ENCODE measurements at places on chromosomes 4 and X.

- no peak for DNase-seq
These were observed 10.7 kb upstream of the BCLAF3 start for GRCh38 chrX:20001588-20001987.

DNA sequence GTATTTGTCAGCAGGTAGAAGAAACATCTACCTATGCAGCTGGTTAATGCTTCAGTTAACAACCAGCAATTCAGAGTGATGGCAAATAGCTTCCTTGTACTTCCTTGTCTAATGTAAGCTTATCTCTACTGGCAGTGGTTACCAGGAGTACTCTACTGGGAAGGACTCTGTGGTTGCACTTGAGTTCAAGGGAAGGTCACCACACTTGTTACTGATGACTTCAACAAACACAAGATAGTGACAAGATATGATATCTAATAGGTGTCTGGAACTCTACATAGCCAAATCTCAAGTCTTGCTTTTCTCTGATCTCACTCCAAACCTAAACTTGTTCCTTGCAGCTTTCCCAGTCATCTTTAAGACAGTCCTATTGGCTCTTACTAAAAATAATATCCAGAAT is 1644.9 kb upstream of the TENM3 start:
- no peak for DNase-seq

- DNase-seq: no peak
These were observed 290.7 kb upstream of the FAM241A start for GRCh38 chr4:111854494-111855087.

GRCh38 chr4:184281231-184282139 is 63.8 kb upstream of the ENPP6 start:
- DNase-seq: no peak

DNA sequence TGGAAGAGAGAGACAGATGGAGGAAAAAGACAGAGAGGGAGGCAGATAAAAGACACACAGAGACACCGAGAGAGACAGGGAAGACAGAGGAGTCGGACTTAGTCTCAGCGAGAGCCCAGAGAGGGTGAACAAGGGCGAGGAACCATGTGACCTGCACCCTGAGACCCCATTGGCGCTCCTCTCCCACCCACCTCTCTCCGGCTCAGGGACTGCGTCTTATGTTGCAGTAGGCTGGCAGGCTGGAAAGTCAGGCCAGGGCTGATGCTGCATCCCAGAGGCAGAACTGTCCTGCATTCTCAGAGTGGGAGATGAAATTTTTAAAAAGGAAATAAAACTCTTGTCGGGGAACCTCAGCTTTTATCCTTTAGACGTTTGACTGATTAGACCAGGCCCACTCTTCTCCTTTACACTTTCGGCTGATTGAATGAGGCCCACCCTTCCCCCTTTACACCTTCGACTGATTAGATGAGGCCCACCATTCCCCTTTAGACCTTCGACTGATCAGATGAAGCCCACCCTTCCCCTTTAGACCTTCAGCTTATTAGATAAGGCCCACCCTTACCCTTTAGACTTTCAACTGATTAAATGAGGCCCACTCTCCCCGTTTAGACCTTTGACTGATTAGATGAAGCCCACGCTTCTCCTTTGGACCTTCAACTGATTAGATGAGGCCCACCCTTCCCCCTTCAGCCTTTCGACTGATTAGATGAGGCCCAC is 29.5 kb upstream of the IL3RA start:
- no peak for DNase-seq

GRCh38 chr4:60313611-60314178 is 886.4 kb upstream of the ADGRL3 start:
- DNase-seq: no peak

GRCh38 chr4:110049951-110050925 is 137.6 kb downstream of the EGF start:
- no peak for DNase-seq

GRCh38 chr4:76736414-76736813 is 161.5 kb downstream of the SOWAHB start:
- no peak for DNase-seq

GRCh38 chrX:151153086-151153485 is 23.3 kb upstream of the GPR50 start:
- DNase-seq: no peak

DNA sequence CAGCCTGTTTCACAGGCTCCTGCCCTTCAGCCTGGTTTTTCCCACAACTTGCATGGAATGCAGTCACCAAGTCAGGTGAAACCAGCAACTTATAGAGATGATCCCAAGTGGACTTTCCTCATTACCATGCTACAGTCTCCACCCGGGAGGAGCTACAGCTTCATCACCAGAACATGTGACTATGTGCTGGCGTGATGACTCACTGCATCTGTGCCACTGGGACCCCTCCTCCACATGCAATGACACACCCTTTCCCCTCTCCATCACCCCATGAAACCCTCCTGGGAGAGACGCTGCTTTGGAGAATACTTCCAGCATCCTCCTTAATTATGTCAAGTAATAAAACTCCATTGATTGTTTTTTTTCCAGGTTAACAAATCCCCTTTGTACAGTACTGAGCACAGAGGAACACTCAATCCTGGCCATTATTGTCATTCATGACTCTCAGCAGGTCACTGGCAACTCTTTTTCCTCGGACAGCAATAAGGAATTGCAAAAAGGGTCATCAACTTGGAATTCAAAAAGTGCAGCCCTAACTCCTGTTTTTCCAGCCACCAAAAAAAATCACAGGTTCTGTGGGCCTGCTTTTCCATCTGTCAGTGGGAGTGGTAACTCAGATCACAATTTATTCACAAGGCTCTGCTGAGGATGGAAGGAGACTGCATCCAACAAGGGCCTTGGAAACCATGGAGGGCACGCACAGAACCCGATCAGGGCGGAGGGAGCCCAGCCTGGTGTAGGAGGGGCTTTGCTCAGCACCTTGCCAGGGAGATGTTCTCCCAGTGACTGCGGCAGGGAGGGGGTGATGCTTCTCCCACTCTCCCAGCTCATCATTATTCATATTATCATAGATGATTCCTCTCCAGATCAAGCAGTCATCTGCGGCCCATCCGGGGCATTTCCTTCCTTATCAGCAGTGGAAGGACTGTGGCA is 17.4 kb downstream of the QDPR start:
- no peak for DNase-seq

DNA sequence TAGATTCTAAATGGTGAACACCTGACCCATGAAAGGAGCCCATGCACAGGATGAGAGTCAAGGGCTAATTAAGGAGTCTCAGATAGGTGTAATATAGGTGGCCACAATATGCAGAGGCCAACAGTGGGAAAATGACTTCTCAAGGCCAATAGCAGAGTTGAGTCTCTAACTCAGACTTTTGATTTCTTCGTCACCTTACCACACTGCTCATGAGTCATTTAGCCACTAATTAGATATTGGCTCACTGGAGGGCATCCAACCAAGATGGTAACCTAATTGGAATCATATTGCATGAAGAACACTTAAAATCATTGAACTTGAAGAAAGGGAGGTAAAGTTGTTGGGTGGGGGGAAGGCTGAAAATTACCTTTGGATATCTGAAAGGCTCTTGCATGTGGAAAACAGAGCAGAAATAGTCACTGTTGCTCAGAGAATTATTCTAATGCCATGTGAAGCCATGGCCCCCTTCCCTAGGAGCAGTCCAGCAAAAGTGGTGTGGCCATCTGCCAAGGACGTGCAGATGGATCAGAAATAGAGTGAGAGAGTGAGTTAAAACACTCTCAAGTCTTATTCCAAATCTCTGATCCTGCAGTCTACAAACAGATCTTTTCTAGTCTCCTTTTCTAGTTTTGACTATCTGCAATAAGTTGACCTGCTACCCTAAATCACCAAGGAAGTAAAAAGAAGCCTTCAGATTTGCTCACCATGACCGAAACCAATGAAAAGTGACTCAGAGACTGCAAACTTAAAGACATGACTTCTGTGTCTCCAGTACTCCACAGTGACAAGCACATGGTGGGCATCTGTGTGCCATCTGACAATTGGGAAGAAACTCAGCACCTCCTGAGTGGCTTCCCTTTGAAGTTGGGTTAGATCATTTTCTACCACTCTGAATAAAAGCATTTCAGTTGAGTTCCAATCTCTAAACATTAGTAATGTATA is 93.9 kb upstream of the C1QTNF7 start:
- no peak for DNase-seq

DNA sequence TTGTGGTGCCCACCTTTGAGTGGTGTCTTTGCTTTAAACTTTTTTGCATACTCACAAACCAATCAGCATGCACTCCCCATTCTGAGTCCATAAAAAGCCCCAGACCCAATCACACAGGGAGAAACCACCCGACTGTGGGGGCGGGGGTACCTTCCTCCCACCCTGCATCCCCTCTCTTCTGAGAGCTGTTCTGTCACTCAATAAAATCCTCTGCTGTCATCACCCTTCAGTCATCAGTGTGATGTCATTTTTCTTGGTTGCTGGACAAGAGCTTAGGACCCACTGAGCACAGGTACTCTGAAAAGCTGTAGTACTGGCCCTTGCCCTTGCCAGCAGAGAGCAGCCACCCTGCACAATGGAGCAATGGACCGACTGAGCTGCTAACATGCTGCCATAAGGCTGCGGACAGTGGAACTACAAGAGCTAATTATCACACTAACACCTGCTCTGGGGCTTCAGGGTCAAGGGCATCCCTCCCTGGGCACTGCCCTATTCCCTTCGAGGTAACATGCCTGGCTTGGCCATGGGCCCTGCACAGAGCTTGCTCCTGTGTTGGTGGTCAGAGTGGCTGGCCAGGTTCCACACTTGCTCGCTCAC is 62.9 kb upstream of the PGRMC2 start:
- DNase-seq: no peak
